ENCODE measurements at places on chromosomes 1 and 21. TPM values are rescaled to one million over a fixed set of nuclear protein-coding genes. Genes with fewer than 3 reads are reported as not detected.
A peak's percentile ranks its signal among the peaks of the same experiment; 100 is the strongest.

DNA sequence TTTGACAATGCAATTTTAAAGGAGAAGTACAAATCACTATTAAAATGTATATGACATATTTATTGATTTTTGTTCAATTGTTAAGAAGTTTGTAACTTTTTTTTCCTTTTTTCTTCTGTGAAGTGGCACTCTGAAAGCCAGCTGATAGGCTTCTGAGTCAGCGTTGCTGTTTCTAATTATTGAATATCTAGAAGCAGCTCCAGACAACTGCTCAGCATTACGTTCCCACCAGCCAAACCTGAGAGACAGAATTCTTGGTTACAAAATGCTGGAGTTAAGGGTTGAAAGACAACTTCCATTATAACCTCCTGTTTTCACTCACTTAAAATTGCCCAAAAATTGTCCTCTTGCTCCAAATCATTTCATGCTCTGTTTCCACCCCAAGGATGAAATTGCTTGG is 31.4 kb upstream of the LMX1A start:
- no peak for DNase-seq

DNA sequence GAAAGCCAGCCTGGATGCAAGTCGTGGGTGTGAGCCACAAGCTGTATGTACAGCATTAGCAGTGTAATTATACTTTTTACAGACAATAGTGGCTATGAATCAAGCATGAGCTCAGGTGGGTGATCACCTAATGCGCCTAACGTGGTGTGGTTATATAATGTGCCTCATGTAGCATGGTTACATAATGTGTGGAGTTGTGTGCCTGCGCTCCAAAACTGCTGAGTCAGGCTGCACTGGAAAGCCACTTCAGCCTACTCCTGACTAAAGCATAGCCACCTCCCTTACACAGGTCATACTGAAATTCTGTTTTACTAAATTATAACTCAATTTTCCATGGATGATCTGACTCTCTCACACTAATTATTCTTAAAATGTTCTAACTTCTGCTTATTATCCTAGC is 69.8 kb downstream of the KCNT2 start:
- DNase-seq, result no peak

GRCh38 chr21:32312326-32312725 is 13.7 kb downstream of the MRAP start:
- DNase-seq, result no peak

The MTF2 gene
- 14.0 TPM for total RNA-seq

- no peak for DNase-seq
Measured at GRCh38 chr1:109547463-109548320, 723 bp upstream of the GNAI3 start.

DNA sequence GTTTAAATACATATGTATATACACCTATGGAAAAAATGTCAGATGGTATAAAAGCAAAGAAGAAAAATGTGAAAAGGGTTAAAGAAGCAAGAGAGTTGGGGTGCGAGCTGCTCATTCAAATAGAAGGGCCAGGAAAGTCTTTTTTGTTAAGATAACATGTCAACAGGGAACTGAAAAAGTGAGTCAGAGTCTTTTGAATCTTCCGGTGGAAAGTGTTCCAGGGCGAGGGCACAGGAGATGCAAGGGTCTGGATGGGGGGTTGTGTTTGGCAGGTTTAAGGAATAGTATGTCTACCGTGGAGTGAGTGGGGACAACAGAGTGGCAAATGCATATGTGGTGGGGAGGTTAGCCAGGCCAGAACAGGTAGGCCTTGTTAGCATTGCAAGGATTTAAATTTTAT is 22.2 kb upstream of the GNG12 start:
- no peak for DNase-seq

GRCh38 chr1:226788965-226789364 is 49.9 kb upstream of the ITPKB start:
- no peak for DNase-seq

GRCh38 chr1:161720422-161720821 is 922 bp upstream of the FCRLB start:
- no peak for DNase-seq

DNA sequence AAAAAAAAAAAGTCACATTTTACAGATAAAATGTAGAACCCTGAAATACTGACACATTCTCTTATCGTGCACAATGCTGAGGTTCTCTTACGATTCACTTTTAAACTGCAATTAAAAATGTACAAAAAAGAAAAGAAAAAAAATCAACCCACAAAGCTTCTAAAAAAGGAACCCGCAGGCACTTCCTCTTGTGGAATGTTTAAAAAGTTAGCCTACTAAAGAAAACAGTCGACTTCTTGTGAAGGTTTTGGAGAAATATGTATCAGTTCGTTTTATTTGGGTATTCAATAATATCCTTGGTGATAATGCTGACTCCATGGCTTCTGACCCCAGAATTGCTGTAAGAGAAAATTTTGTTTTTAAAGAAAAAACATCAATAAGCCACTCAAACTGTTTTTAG is 10.2 kb downstream of the HNRNPU start:
- no peak for DNase-seq

The CAPN8 gene
- not detected for total RNA-seq

- DNase-seq, result no peak
Measured at GRCh38 chr1:101161619-101162018, 75.2 kb upstream of the S1PR1 start.

- DNase-seq, result no peak
Measured at GRCh38 chr1:76625886-76626678, 241.2 kb upstream of the ST6GALNAC5 start.

- peak; percentile 21 for DNase-seq
Measured at GRCh38 chr1:112818990-112819689, 104.0 kb upstream of the PPM1J start.

DNA sequence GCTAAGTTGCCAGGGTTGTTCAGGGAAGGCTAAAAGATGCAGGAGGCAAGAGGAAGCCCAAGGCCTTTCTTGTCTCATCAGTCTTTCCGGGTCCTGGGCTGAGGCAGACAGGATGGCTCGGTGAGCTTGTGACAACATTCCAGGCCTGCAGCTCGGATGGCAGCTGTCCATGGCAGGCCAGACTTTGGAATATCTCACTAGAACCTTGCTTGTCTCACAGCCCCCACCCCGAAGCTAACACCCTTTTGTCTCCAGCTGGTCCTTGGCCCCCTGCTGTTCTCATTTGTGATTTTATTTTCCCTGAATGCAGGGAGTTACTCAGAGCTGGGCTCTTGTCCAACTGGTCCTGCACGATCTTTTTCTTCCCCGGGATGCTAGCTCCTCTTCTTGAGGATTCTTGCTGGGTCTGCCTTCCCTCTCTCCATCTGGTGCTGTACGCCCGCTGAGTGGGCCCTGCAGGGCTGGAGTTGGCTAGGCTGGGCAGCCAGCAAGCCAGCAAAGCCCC is 477.2 kb upstream of the CAMK1G start:
- peak; percentile 76 for DNase-seq

- DNase-seq, result peak; percentile 42
Measured at GRCh38 chr1:202807451-202807925, 733 bp downstream of the KDM5B start.

The CLCA1 gene
- total RNA-seq, result not detected

GRCh38 chr1:61463220-61463619 is 261.7 kb downstream of the TM2D1 start:
- DNase-seq, result peak; percentile 46

DNA sequence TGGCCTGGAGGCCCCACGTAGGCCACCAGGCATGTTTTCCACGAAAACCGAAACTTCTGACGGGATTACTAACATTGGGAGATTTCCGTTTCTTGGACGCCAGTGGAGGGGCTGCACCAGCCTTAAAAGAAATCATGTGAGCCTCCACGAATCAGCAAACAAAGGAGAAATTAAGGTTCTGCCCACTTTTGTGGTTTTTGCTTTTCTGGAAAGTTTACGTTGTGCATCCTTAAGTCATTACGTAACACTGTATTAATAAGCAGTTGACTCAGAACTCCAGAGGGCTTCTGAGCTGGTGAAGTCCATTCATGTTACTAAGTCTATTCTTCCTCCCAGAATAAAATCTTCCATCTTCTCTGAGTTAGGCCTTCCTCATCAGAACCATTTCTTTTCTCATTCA is 168.5 kb downstream of the PSMG1 start:
- peak; percentile 55 for DNase-seq

DNA sequence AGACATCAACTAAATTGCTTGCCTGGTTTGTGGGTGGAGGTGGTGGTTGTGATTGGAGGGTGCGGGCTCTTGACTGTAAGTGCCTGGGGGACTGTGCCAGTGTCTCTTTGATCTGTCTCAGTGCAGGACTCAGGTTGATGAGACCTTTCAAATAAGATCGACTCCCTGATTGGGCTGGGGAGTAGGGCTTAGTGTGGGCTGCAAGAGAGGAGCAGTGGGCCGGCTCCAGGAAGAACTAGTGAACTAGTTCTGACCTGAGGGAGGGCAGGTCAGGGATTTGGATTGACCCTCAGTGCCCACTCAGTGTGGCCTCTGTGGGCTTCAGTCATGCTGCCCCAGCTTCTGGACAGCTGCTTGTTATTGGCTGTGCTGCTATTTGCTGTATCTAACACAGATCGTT is 130.6 kb upstream of the CACNA1E start:
- DNase-seq, result no peak

The TTLL7 gene
- 41.0 TPM for total RNA-seq

GRCh38 chr21:22575165-22575584 is 1577.0 kb downstream of the NCAM2 start:
- DNase-seq, result no peak

The SELENON gene
- total RNA-seq, result 19.1 TPM

The TMEM52 gene
- 0.37 TPM for total RNA-seq

GRCh38 chr1:67957066-67957465 is 93.4 kb downstream of the DIRAS3 start:
- DNase-seq, result no peak

DNA sequence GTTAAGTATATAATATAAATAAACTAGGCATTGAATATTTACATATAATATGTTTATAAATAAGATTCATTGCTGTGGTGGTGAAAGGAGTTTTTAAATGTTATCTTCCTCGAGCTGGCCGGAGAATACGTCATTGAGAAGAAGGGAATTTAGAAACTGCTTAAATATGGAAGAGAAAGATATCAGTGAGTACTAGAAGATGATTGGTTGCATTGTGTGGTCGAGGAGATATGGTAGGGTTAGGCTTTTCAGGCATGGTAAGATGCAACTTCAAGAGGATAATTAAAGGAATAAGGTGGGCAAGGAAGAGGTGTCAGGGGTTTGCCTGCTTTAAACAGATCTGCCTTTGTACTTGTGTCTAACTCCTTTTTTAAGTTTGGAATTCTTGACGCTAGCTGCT is 73.5 kb downstream of the RPS6KC1 start:
- DNase-seq, result no peak

The CR1L gene
- not detected for total RNA-seq

The GBP4 gene
- total RNA-seq, result not detected

- no peak for DNase-seq
Measured at GRCh38 chr1:230906226-230906625, 37.9 kb upstream of the C1orf198 start.

The TFF2 gene
- total RNA-seq, result not detected

DNA sequence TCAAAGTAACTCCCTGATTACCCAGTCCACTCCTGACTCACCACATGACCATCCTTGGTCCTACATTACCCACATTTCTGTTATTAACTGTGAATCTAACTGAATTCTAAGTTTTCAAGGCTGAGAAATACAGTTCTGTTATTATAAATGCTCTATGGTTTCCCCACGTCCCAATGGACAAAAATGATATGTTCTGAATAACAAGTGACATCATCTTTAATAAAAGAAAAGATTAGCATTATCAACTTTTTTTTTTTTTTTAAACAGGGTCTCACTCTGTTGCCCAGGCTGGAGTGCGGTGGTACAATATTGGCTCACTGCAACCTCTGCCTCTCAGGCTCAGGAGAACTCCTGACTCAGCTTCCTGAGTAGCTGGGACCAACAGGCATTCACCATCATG is 59.6 kb downstream of the ZSWIM5 start:
- no peak for DNase-seq

DNA sequence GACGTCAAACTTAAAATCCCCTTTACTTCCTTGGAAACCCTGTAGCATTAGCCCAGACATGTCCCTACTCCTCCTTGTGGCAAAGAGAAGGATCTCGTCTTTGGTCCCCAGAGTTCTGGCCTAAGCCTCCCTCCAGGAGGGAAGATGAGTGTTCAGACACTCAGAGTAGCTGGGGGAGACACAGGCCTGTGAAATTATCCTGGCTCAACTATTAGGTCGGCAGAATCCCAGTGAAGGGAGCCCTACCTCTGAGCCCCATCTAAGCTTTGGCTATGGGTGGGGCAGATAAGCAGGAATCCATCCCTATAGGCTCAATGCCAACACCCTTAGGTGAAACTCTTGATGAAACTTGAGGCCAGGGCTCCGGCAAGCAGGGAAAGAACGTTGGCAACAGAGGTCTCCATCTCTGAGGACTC is 1.7 kb upstream of the SFN start:
- no peak for DNase-seq

DNA sequence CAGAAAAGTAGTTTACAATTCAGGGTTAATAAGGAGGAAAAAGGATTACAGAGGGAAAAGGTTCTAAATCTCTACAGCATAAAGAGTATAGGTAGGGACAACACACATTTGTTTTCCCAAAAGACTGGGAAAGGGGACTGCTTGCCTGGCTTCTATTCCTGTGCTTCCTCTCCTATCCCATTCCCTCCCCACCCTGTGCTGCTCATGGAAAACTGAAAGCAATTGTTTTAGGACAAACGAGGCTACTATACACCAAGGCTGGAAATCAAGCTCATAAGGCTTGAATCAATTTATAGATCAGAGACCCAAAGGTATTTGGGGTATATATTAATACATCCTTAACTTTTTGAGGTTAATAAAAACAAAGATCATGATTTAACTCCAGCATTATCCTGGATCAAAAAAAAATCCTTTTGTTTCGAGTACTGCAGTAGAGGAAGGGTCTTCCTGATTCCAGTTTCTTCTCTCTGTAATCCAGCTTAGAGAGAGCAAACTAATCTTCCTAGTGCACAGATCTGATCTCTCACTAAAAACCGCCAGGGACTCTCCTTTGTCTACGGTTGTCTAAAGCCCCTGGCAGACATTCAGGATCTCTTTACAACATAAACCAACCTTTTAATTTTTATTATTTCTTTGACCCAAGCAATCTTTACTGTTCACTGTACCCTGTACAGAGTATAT is 37.4 kb upstream of the A3GALT2 start:
- DNase-seq, result no peak

The MCOLN2 gene
- not detected for total RNA-seq

DNA sequence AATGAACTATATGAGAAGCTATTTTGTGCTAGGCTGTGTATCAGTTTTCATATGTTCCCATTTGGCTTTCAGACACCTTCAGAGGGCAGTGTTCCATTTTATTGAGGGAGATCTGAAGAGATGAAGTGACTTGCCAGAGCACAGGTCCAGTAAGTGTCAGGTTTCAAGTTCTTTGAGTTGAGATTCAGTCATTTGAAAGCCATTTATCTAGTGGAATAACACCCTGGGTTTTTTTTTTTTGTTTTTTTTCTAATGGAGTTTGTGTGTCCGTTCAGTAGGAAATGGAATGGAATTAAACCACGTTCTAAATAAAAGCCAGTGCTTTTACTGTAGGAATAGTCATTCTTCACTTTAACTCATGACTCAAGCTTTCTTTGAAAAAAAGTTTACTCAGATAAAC is 652.9 kb upstream of the USP24 start:
- DNase-seq, result peak; percentile 49

- DNase-seq, result peak; percentile 21
Measured at GRCh38 chr1:37795340-37796125, 1.9 kb downstream of the MANEAL start.

The VPS26C gene
- total RNA-seq, result 68.5 TPM

The AHDC1 gene
- total RNA-seq, result 46.6 TPM

The NEK7 gene
- total RNA-seq, result 106 TPM

- DNase-seq, result no peak
Measured at GRCh38 chr1:222749927-222750326, 12.9 kb downstream of the FAM177B start.

- peak; percentile 17 for DNase-seq
Measured at GRCh38 chr21:45097827-45098387, 23.5 kb downstream of the ADARB1 start.

- DNase-seq, result no peak
Measured at GRCh38 chr1:93565496-93566206, 116.0 kb downstream of the BCAR3 start.

Data from myocyte (in vitro differentiated cells).